ENCODE measurements at places on chromosomes 5 and 9. TPM values are rescaled to one million over a fixed set of nuclear protein-coding genes. Genes with fewer than 3 reads are reported as not detected.
A peak's percentile ranks its signal among the peaks of the same experiment; 100 is the strongest.

DNA sequence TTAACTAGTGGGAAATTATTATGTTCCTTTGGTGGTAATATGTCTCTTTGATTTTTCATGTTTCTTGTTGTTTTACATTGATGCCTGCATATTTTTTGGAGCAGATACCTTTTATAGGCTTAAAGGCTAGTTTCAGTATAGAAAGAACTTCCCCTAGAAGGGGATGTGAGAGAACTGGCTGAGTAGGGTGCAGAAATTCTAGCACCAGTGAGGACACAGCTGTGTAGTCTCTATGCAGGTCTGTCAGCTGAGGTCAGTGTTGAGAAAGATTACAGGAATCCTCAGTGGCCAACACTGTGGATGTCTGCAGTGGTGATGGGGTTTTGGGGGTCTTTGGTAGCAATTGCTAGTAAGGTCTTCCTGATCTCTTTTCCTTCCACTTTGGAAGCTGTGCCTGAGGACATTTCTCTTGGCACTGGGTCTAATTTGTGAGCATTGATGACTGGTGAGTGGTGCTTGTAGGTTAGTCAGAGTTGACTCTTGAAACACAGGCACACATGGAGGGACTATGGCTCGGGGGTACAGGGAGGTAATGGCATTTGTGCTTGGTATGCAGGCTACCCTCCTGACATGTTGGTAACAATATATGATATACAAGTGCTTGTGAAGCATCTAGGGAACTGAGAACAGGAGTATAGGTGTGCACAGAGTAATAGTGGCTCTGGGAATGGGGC, 221.4 kb downstream of the SPATA31D1 start:
- DNase-seq, result no peak

DNA sequence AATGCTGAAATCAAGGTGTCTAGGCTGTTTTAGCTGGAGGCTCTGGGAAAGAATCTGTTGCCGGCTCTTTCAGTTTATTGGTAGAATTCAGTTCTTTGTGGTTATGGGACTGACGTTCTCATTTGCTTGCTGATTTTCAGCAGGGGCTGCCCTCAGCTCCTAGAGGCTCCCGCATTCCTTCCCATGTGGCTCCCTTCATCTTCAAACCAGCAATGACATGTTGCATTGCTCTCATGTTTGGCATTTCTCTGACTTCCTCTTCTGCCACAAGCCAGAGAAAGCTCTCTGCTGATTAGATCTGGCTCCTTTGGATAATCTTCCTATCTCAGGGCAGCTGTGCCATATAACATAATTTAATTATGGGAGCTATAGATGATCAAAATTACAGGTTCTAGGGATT, 360.3 kb downstream of the LRRC70 start:
- no peak for DNase-seq

DNA sequence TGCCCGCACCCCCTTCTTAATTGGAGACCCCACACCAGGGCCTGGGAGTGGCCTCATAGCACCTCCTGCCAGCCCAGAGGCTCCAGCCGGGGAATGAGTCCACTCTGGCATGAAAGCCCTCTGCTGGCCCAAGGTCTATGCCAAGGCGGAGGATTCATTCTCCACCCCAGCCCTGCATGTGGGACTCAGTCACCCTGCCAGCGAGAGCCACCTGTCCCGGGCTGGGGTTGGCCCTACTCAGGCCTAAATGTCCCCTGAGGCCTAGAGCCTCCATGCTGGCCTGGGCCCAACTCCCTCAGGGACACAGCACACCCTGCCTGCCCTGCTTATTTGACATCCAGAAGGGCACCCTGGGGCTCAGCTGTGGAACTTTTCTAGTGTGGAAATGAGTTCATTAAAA, 1.0 kb upstream of the RAPGEF1 start:
- DNase-seq, result peak; percentile 28

DNA sequence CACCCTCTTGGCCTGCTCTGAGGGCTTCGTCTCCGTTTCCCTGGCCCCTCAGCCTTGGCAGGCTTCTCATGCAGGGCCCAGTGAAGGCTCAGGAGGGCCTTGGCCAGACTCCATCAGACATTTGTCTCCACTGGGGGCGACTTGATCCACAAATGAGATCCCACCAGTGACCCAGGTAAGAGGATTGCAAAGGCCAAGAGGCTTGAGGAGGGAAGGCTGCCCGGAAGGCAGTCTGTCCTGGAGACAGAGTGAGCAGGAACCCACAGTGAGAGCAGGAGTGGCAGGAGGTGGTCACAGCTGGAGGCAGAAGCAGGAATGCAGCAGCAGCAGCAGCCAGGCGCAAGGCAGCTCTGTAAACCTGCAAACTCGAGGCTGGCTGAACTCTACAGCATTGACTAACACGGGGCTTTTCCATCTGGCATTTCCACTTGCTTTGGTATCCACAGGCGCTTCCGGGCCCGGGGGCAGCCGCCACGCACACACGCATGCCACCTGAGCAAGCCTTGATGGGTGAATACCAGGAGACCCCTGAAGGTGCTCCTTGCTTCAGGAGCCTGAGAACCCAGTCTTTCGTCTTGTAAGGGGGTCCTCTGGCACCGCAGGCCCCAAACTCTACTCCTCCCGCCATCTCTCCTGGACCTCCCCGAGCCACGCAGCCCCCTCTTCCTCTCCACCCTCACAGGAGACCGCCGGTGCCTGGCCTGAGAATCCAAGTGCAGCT, 14.7 kb downstream of the MGAT1 start:
- no peak for DNase-seq

DNA sequence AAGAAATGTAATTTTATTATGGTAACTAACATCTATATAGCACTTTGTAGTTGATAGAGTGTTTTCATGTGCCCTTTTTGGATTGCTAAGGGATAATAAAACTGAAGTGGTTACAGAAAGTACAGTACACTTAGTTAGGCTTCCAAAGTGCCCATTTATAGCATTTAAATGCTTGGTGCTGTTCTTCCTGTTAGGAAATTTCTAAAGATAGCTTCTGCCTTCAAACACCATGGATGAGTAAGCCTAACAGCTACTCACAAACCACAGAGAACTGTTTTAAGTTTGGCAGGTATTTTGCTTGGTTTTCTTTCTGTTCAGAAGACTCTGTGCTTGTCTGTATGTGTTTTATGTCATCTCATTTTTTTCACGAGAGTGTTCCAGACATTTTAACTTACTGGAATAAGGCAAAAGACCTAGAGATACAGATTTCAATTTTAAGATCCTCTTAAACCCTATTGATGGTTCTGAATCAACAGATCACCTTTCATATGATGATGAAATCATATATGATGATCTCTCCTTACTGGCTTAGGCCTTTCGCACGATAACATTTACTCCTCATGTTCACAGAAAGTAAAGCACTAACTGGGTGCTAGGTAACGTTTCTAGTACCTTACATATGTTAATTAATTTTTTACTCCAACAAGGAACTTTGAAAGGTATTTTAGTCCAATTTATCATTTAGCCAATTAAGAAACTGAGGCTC, 4.4 kb downstream of the RIMOC1 start:
- DNase-seq, result no peak

GRCh38 chr5:74035521-74035937, 409.5 kb downstream of the ARHGEF28 start:
- peak; percentile 28 for DNase-seq

DNA sequence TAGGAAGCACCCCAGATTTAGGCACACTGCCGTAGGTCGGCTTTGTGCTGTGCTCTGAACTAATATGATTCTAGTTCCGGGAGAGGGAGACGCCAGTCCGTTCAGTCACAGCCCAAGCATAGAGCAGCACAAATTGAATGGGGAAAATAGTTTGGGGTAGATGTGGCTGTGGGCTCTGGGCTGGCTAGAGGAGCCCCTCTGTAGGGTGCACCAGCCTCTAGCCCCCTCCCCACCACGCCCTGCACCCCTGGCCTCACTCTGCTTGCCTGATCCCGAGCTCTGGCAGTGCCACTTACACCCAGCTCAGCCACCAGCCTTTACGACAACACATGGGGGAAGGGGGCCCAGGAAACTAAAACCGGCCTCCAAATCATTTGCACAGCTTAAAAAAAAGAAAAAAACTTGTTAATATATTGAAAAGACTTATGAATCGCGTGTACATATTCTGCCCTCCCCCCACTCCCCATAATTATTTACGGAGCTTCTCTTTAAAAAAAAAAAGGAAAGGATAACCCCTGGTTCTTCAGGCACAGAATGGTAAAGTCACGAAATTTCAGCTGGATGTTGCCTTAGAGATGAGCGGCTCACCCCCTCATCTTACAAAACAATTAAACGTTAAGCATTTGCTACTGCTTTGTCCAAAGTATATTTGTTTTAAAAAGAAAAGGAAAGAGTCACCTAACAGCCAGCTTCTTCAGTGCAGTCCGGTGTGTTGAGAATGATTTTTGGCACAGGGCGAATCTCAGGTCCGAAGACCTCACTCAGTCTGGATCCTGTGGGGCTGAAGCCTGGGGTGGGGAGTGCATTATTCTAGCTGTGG, 3.5 kb downstream of the LMX1B start:
- no peak for DNase-seq

- DNase-seq, result no peak
These were observed 6.3 kb downstream of the PTGER4 start for GRCh38 chr5:40685976-40686486.

GRCh38 chr9:98129451-98129881, 10.4 kb upstream of the TRIM14 start:
- DNase-seq, result no peak

- no peak for DNase-seq
These were observed 3.7 kb upstream of the MXD3 start for GRCh38 chr5:177315411-177315810.

GRCh38 chr5:82863266-82863665, 213.9 kb downstream of the TMEM167A start:
- DNase-seq, result no peak

GRCh38 chr9:36993933-36994764, 39.9 kb downstream of the PAX5 start:
- DNase-seq, result no peak

DNA sequence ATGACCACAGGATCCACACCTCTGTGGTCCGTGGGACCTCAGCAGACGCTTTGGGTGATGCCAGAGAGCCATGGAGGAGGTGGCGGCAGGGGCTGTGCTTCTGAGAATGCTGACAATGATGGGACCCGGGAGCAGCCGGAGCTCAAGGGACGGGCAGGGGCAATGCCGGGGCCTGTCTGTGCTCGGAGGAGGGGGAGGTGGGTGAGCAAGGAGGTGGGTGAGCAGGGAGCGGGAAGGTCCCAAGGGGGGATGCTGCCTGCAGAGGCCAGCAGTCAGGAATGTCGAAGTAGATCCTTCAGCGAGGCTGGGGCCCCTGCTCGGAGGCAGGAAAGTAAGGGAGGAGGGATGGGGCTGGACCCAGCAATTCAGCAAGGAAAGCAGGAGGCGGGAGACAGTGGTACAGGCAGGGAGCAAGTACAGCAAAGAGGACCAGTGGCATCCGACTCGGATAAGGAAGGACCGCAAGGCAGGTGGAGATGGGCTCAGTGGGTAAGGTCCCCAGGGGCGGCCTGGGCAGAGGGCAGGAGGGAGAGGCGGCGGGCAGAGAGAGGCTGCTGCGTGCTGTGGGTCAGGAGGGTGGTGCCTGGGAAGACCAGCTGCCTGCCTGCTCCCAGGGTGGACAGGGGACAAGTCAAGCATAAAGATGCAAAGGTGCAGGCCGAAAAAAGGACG, 49.0 kb downstream of the ADAMTS2 start:
- no peak for DNase-seq

DNA sequence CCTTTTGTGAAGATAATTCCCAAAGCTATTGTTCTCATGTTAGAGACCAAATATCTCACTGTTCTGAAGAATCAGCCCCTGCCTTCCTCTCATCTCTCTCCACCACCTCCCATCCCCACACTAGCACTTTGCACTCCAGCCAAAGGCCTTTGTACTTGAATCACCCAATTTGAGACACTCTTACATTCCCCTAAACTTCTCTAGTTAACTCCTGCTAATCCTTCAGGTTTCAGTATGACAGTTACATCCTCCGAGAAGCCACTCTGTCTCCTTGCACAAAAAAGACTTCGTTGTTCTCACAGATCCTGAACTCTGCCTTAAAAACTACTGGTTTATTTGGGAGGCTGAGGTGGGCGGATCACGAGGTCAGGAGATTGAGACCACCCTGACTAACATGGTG, 227.5 kb downstream of the PIK3R1 start:
- no peak for DNase-seq

DNA sequence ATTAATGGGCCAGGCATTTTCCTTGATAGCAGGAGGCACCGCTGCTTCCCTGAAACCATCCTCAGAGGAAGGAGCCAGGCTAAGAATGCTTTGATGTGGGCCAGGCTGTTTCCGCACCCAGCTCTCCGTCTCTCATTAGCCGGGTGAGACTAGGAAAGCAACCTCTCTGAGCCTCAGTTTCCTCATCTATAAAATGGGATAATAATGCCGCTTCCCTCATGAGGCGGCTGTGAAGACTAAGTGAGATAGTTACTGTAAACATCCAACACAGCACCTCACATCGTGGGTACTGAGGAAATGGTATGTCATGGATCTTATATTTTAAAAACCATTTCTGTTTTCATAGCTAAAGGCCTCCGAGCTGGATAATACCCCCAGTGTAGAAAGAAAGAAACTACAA, 46.5 kb downstream of the NEK6 start:
- no peak for DNase-seq

- DNase-seq, result no peak
These were observed 34.0 kb downstream of the ZNF618 start for GRCh38 chr9:113910036-113910639.

GRCh38 chr9:90871327-90871935, 69.8 kb downstream of the SYK start:
- DNase-seq, result no peak

- no peak for DNase-seq
These were observed 15.3 kb downstream of the TRMO start for GRCh38 chr9:97907046-97907445.

DNA sequence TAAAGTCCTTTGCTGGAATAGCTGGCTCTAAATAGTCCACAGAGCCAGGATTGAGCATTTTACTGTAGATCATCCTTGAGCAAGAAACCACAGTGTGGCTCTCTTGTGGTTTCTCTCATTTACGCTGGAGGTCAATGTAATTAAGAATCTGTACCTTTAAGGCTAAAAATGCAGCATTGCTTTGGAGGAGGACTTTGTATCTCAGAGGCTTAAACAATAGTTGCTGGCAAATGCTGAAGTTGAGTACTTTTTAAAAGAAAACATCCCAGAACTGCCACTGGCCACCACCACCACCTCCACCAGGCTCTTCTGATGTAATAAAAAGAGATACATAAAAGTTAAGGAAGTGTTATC, 177.3 kb upstream of the ADAMTSL1 start:
- no peak for DNase-seq

- DNase-seq, result no peak
These were observed 121.5 kb downstream of the MVB12B start for GRCh38 chr9:126448136-126448535.

RNF208 gene
- total RNA-seq, result 18.1 TPM

CXCL14 gene
- total RNA-seq, result 11.2 TPM

MARCHF11 gene
- total RNA-seq, result 3.4 TPM

MINAR2 gene
- total RNA-seq, result not detected

PCDHGA9 gene
- total RNA-seq, result 3.6 TPM

PAEP gene
- not detected for total RNA-seq

IRX1 gene
- not detected for total RNA-seq

OGN gene
- total RNA-seq, result 25.6 TPM

ZNF879 gene
- 4.8 TPM for total RNA-seq

SEMA4D gene
- 22.4 TPM for total RNA-seq

ARID3C gene
- not detected for total RNA-seq
